Endothelial cell of umbilical vein (primary cell): ENCODE measurements at places on chromosomes 12 and 14.

DNA sequence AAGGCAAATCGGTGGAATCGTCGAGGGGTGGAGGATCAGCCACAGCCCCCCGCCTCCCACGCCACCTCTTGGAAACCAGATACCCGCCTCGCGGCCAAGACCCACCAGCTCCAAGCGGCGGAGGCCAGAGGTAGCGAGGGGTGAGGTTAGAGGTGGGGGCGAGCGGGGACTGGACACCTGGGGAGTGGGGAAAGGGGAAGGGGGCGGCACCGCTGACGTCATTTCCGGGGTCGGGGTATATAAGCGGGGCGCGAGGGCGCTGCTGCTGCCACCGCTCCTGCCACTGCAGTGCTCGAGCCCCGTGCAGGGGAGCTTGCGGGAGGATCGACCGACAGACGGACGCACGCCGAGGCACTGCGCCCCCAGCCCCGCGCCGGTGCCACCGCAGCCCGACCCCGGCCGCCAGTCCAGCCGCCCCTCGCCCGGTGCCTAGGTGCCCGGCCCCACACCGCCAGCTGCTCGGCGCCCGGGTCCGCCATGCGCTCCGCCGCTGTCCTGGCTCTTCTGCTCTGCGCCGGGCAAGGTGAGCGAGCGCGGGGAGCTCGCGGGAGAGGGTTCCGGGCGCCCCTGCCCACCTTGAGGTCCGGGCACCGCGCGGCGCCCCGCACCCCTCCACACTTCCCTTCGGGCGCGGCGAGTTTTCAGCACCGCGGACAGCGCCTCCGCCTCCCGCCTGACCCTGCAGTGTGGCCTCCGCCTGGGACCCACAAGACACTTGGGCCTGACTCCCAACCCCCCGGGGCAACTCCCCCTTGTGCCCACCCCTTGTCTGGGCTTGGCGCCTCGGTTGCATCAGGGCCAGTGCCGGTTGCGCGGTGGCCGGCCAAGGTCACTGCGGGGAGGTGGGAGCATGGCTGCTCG lies at the start of gene CHGA:
Gene CHGA, plus strand, starts transcription at position 268 of the 861 bp plus-strand sequence. Its CDS starts 210 bp downstream, at position 478.
- peak; percentile 40 for DNase-seq

DNA sequence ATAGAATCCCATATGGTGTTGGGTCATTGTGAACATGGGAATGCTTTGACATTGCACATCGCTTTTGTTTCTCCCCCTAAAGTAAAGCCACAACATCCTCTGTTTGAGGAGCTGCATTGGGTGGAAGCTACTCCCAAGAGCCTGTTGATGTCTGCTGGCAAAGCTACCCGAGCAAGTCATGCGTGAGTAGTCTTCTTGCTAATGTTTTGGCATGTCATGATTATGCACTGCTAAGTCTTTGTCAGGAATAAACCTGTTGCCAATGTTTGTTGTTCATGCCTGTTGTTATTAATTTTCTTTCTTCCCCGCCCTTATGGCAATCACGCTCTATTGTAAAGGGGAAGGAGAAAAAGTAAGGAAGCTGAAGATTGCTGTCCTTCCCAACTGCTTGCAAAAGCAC lies 97.3 kb downstream of the EXOC5 start:
- no peak for DNase-seq

- peak; percentile 27 for DNase-seq
Observed at GRCh38 chr14:71142375-71143038, 235.2 kb downstream of the PCNX1 start.

- peak; percentile 24 for DNase-seq
Observed at GRCh38 chr14:32702562-32702961, 236.1 kb upstream of the NPAS3 start.

- no peak for DNase-seq
Observed at GRCh38 chr12:121968876-121969275, 50.5 kb downstream of the CFAP251 start.

GRCh38 chr14:38749936-38750335 lies 353.1 kb downstream of the SEC23A start:
- no peak for DNase-seq

DNA sequence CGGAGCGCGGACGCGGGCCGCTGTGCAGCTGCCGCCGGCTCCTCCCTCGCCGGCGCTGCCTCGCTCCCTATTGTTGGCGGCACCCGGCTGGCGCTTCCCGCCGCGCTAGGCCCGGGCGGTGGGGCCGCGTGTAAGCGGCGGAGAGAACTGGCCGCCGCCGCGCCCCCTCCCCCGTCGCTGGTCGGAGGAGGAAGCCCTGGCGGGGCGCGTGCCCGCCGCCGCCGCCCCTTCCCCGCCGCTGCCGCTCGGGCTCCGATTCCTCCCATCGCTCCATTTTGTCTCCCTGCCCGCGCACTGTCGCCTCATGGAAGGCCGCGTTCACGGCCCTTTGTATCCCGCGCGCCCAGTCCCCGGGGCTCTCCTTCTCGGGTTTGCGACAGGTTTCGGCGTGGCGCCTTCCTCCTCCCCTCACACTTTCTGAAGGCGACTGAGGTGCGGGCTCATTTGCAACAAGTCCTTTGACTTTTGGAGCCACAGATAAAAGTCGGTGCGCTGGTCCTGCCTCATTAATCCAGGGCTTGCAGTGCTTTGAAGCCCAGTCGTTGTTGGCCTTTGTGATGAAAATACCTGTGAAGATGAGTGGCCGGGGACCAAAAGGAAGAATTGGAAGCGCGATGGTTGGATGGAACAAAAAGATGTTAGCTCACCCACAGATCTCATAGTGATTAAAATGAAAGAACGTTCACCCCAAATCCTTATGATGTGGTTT lies 707 bp downstream of the CPSF6 start:
- DNase-seq = peak; percentile 50

- no peak for DNase-seq
Observed at GRCh38 chr14:91142214-91142668, 28.4 kb downstream of the DGLUCY start.

GRCh38 chr12:47591795-47592194 lies 114.0 kb downstream of the RPAP3 start:
- no peak for DNase-seq

DNA sequence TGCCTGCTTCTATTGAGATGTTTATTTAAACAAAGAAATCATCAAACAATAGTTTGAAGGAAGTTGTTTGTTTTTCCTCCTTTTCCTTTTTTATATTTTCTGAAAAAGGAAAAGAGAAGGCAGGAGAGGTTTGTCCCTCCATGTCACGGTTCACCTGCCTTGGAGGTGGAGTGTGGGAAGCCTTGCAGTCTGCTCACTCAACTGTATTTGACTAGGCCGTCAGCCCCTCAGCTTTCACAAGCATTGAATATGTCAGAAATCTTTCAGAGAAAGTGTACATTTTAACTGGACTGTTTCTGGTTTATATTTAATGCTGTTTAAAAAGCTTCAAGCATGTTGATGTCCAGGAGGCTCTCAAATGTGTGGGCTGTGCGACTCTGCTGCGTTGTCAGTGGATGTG lies 370.4 kb downstream of the NPAS3 start:
- DNase-seq = no peak

DNA sequence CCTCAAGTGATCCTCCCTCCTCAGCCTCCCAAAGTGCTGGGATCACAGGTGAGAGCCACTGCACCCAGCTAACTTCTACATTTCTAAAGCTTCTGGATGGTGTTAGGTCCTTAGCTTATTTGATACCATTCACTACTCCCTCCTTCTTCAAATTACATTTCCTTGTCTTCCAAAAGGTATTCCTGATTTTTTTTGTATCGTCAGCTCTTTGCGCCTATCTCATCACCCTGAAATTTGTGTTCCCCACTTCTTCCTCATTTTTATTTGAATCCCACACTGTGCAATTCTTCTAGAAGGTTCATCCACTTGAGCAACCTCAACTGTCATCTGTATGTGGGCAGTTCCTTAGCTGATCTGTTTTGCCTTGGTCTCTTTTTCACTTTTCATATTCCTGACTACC lies 241.8 kb upstream of the RGS6 start:
- DNase-seq = no peak

GRCh38 chr12:52036587-52037171 lies 14.6 kb upstream of the NR4A1 start:
- peak; percentile 66 for DNase-seq

- no peak for DNase-seq
Observed at GRCh38 chr12:47732504-47732903, 7.2 kb upstream of the ENDOU start.

DNA sequence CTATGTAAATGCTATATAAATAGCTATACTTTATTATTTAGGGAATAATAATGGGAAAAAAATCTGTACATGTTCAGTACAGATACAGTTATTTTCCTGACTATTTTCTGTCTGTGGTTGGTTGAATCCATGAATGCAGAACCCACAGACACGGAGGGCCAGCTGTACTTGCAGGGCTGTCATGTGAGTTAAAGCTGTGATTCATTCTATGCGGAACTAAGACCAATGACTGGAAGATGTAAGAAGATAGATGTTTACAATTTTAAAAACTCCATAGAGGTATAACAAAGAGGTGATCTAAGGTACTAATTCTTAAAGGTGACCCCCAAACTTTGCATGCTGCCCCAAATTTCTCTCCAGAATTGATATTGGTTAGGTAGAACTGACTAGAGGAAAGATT lies 14.6 kb downstream of the PCNX4 start:
- no peak for DNase-seq

DNA sequence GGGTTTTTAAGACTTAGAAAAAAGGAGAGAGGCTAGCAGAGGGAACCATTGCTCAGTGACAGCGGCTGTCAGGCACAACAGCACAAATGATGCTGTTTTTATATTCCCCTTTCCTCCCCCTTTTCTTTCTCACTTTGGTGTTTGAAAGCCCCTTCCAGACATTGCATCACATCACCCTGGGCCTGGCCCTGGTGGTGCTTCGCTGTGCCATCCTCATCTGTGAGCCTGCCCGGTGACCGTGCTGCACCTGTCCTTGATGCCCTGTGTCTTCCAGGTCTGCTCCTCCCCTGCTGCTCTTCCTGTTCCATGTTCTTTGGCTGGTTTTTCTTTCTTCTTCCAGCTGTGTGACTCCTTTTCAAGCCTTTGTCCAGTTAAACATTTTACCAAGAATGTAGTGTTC lies 24.8 kb downstream of the KLC1 start:
- DNase-seq = no peak

GRCh38 chr14:61512026-61512834 lies 183.1 kb upstream of the HIF1A start:
- DNase-seq = peak; percentile 32

- no peak for DNase-seq
Observed at GRCh38 chr12:108700833-108701541, 30.3 kb downstream of the CORO1C start.

DNA sequence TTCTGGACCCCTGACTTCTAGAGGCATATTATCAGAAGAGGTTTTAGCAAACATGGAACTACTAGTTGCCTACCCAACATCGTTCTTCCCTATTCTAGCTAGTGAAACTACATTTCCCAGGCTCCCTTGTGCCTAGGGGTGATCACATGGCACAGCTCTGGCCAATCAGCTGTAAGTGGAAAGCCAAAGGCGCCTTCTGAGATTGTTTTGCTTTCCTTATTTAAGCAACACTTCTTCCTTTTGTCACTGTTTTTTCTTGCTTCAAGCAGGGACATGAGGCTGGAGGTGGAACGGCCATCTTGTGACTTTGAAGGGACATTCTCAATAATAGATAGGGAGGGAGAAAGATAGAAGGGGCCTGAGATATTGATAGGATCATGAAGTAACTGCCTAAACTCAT lies 136.7 kb downstream of the ZNF664 start:
- DNase-seq = peak; percentile 85

DNA sequence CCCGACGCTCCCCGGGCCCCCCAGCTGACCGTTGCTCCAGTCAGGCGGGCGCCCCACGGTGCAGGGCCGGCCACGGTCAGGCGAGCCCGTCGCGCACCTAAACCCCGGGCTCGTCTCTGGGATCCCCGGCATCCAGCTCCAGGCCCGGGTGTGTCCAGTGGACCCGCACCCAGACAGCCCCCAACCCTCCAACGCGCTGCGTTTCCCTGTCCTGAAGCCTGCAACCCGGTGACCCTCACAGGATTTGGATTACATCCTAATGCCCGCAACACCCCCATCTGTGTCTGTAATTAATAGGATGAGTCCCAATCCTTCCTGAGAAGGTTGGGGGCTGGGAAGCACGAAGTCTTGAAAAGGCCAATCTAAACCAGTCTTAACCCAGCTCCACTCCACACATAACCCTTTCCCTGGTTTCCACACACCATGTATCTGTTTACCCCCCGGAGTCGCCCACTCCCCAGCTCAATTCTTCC lies 10.4 kb downstream of the CPNE6 start:
- no peak for DNase-seq

- DNase-seq = peak; percentile 89
Observed at GRCh38 chr14:73713803-73714655, at the start of gene PNMA1. PNMA1 (minus strand) TSS chr14:73714384; CDS start chr14:73713639, 745 bp downstream.

- no peak for DNase-seq
Observed at GRCh38 chr12:124764870-124765580, 98.6 kb downstream of the SCARB1 start.

DNA sequence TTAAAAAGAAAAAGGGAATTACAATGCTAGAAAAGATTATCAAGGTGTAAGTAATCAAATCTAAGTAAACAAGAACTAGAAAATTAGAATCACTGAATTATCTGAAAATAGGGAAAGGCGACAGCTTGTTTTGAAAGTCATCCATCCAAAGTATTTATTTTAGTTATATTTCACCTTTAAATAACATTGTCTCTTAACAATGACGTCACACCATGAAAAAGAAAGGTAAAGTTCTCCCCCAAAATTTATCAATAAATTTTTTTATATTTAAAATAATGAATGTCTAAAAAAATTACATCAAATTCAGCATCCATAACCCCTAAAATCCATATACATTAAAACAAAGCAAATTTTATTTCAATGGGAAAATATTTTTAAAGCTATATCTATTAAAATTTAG lies 223.2 kb downstream of the RERGL start:
- DNase-seq = no peak

- DNase-seq = peak; percentile 67
Observed at GRCh38 chr12:52184813-52185212, 7.0 kb downstream of the KRT80 start.
